ENCODE measurements at places on chromosomes 12 and 14.

DNA sequence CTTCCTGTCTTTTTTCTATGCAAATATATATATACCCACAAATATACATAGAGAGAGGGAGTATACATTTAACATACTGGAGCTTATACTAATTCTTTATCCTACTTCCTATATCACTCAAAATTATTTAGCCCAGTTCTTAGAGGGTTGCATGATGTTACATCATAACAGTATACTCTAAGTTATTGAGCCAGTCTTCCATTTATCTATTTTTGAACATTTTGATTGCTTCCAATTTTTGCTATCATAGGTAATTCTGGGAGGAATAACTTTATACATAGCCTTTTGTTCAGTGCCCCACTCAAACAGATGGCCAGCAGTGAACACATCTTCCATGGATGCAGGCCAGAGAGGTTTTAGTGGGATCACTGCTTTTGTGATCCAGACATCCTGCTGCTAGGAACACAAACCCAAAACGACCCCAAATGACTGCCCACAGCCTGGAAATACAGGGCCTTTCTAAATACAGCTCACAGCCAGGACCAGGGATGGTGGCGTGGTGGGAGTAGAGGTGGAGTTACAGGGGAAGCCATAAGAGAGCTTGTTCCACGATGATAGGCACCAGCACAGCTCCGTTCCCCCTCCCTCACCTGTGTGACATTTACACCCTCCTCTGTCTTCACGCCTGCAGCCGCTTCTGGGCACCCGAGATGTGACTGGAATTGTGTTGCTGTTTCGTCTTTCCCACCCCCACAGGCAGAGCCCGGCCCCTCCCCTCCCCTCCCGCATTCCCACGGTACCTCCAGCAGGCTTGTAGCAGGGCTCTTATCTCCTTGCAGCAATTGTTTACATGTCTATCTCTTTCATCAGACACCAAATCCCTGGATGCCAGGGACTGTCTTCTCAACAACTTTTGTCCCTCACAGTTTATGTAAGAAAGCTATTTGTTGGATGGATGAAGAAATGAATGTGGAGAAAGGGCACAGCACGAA is 30.7 kb upstream of the HDAC7 start:
- DNase-seq = no peak

- no peak for DNase-seq
Measured at GRCh38 chr14:34498684-34499412, 36.8 kb upstream of the SPTSSA start.

DNA sequence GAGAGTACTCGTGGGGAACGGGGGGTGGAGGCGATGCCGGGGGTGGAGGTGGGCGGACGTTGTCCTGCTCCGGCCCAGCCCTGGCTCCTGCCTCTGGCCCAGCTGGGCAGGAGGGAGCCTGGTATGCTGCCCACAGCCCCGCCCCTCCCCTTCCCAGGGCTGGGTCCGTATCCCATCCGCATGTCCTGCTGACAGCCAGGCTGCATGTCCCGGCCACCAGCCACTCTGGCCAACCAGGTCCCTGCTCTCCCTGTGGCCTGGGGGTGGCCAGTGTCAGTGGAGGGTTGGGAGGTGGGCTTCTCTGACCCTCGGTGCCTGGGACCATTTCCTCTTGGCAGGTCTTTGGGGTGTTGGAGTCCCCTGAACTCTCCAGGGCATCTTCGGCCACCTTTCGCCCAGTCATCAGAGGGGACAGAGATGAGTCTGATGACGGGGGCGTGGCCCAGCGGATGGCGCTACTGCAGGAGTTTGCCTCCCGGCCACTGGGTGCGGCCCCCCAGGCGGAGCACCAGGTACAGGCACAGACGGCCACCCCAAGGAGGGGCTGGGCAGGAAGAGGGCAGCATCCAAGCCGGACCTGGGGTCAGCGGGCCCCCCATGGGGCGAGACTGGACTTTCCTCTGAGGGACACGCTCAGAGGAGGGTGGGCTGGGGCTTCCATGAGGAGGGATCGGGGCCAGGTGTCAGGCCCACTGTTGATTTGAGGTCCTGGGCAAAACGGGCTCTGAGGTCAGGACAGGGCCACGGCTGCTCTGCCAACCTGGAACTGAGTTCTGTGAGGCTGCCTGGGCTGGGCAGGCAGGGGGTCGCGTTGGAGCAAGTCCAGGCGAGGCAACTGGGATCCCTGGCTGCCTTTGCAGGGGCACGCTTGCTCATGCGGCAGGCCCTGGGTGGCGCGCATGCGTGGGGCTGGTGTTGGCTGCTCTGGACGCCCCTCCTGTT is 20.2 kb downstream of the CEP170B start:
- no peak for DNase-seq

- DNase-seq = no peak
Measured at GRCh38 chr14:99401211-99401610, 79.4 kb downstream of the SETD3 start.

DNA sequence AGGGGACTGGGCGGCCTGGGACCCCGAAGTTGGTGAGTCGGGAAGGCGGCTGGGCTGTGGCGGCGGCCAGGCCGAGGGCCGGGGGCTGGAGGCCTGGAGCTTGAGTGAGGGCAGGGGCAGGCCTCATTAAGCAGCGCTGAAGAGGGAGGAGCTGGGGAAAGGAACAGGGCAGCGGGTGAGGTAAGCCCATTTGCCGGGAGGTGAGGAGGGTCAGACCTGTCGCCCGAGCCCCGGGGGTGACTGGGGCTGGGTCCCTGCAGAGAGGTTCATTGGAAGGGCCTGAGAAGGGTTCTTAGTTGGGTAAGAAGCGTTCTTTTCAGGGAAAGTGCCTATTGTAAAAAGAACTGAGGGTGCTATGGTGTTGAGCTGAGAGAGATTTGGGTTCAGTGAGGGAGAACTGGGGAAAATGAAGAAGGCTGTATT is 441 bp downstream of the RAB5B start:
- no peak for DNase-seq

- no peak for DNase-seq
Measured at GRCh38 chr12:100213016-100213891, 12.6 kb downstream of the ACTR6 start.

DNA sequence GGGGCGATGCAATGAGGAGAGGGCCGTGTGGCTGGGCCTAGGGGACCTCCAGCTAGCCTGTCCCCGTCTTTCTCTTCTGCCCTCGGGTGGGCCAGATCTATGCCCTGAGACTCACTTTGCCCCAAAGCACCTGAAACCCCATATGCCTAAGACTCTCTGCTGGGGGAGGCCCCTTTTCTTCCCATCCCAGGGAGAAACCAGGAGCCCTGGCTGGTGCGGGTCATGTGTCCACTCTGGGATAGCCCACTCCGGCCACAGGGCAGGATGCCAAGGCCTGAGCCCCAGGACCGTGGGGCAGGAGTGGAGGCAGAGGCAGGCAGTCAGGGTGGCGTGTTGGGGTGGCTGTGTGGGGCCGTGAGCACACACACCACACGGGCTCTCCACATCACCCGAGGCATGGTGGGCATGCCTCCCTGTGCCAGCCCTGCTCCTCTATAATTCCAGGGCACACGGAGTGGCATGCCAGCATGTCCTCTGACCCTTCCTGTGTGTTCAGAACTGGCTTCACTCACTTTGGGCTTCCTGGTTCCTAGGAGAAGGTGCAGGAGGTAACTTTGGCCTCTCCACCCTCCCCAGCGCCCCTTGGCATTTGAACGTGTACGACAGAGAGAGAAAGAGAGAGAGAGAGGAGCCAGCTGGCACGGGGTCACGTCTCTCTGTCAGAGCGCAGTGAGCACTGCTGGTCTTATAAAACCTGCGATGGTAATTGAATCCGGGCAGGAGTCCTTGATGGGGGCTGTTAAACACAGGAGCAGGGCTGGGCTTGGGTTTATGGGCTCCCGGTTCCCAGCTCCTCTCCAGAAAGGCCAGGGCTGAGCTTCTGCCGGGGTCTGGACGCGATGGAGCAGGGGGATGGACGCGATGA is 144.2 kb downstream of the KIF26A start:
- no peak for DNase-seq

GRCh38 chr14:100422556-100423316 is 99.6 kb downstream of the SLC25A47 start:
- no peak for DNase-seq

GRCh38 chr14:89366864-89367778 is 49.9 kb downstream of the FOXN3 start:
- DNase-seq = no peak

GRCh38 chr12:78732481-78732880 is 132.1 kb upstream of the SYT1 start:
- DNase-seq = no peak

GRCh38 chr12:128968668-128969067 is 115.4 kb downstream of the GLT1D1 start:
- DNase-seq = no peak

DNA sequence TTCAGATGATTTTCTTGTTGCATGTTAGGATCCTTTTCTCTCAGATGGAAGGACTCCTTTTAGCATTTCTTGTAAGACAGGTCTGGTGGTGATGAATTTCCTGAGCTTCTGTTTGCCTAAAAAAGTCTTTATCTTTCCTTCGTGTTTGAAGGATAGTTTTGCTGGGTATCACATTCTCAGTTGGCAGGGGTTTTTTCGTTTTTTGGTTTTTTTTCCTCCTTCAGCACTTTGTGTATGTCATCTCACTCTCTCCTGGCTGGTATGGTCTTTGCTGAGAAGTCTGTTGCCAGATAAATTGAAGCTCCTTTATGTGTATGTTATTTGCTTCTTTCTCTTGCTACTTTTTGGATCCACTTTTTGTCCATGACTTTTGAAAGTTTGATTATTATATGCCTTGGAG is 15.6 kb upstream of the TXNRD1 start:
- no peak for DNase-seq

DNA sequence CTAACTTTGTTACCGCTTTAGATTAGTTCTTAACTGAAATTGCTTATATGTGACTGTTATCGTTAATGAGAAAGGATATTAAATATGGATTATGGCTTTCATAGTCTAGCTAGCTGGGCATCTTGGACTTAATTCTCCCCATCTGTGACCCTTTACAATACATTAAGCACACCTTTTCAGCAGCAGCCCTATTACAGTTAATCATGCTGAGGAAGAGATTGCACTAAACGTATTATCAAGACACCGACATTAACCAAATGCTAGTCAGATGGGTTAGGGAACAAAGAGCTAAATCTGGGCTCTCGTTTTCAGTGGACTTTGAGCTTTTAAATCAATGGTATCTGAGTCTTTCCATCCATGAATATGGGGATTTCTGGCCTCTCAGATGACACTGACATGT is 447.5 kb upstream of the DCN start:
- no peak for DNase-seq

DNA sequence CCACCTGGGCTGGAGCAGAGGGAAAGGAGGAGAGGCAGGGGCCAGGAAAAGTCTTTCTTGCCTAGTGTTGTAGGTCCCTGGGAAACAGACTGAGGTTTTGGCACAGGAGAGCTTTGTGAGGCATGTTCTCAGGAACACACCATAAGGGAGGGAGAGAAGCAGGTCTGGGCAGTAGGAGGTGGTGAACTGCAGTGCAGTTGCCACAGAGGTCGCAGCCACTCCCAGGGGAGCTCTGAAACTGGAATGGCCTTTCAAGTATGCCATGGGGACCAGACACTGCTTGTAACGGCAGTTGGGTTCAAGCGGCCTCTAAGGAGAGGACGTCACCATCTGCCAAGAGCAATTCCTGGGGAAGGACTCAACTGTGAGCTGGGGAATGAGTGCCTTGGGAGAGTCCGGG is 35.4 kb upstream of the NKX2-8 start:
- no peak for DNase-seq

DNA sequence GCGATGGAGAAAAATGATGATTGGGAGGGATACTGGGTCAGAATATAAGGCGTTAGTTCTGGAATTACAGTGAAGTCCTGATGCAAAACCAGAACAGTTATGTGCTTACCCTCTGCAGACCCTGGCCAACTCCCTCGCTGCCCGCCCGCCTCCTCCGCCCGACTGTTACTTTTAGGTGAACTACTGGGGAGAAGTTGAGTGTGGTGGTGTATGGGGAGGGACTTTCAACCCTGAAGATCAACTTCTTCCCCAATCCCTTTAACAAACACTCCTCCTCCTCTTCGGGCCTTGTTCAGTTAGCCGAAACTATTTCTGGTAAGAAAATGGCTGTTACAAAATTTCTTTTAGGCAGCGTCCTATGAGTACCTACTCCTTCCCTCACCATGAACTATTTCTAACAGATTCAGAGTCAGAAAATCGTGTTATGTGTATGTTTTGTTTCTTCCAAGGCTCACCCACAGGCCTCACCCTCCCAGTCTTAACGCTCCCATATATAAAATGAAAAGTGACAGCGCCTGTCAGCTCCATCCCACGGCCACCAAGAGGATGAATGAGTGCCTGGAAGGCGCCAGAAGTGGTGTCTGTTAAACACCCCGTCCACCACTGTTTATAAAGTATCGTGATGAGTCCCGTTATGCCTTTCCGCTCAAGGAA is 1.3 kb downstream of the FBXO33 start:
- no peak for DNase-seq

DNA sequence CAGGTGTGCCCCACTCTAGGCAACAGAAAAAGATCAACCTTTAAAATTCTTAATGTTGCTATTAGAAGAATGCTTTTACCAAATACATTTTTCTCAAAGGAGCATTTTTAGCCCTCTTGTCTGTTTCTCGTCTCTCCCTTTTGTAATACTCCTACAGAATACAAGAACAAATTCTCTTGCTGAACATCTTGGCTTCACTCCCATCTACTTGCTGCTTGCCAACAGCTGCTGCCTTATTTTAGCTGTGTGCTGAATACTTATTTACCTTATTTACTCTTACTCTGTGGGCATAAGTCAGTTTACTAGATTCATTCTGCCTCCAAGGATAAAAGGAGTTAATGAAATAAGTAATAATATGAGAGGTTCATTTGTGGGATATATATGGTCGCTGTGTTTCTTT is 70.8 kb downstream of the POLR3B start:
- DNase-seq = no peak

DNA sequence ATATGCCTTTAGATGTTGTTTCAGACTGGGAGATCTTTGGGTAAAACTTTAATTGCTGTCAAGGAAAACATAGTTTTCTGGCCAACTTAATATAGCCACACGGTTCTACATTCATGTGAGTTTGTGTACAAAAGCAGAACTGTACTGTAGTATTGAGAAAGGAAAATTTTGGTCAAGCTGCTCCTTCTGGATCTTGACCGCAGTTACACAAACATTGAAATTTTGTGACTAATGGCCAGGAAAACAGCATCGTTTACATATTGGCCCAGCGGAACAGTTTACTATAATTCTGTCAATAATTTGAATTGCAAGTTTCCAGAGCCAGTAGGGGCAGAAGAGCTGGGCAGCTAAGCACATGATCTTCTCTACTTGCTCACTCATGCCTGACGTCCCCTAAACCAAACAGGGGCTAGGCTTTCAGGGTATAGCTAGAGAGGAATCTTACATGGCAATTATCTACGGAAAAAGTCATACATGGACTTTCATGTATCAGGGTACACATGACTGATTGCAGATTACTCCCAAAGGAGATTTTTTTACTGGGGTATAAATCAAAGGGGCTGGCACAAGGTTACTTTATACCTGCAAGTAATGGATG is 11.4 kb upstream of the ART4 start:
- DNase-seq = no peak

All from activated gamma-delta T cell treated with anti-CD3 and anti-CD28 coated beads, Interleukin-2, amount 50 U/mL, for 16 hours (primary cell).